ENCODE measurements at places on chromosomes 16 and 17.
A peak's percentile ranks its signal among the peaks of the same experiment; 100 is the strongest.

GRCh38 chr17:34998205-34998604, 17.9 kb downstream of the LIG3 start:
- H3K4me3 ChIP-seq, result no peak overlapping the region
- peaks cover 97% of the 10 kb centered on the region for H3K36me3 ChIP-seq
- H3K27me3 ChIP-seq, result no peaks in the 10 kb centered on the region
- H3K4me1 ChIP-seq, result peaks cover 5% of the 10 kb centered on the region

DNA sequence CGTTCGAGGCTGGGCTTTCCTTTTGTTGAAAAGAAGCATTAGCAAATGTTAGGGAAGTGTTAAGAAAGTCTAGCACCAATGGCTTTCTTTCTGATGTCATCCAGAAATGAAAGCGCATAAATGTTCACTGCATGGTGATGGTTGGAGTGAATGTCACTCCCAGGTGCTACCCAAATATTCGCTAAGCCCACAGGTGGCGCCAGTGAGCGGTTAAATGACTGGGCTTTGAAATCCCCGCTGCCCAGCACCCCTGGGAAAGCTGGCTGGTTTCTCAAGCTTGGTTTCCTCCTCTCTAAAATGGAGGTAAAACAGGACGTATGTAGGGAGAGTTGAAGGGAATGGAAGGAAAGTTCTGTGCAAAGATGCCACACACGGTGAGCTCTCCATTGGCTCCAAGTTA, 104.4 kb downstream of the IRX5 start:
- no peak overlapping the region for H3K4me3 ChIP-seq
- no peak overlapping the region for H3K27ac ChIP-seq
- no peak for DNase-seq
- H3K27me3 ChIP-seq, result peaks cover 4% of the 10 kb centered on the region
- H3K36me3 ChIP-seq, result no peaks in the 10 kb centered on the region
- no peaks in the 10 kb centered on the region for H3K4me1 ChIP-seq

DNA sequence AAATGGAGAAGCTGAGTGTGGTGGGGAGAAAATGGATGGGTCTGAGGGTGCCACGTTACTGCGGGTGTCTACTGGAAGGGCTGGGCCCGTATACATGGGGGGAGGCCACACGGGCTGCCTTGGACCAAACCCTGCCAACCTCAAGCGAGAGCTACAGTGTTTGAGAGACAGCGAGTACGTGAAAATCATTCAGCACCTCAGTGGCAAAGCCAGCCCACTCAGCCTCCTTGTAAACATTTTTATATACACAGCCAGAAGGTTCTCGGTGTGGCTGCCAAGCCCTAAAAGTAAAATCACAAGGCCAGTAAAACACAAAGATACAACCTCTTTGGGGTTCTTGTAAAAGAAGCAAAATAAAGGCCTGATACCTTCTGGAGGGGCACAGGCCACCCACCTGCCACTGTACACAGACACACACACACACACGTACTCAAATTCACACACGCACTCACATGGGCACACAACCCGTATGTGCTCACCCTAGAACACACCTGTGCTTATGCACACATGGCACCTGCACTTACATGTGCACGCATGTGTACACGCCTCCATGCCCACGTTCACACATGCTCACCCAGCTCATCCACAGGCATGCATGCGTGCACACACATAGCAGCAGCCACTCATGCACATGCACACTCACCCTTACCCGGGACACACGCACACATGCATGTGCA, 102.8 kb downstream of the GSG1L start:
- no peaks in the 10 kb centered on the region for H3K36me3 ChIP-seq
- H3K27ac ChIP-seq, result no peak overlapping the region
- DNase-seq, result no peak
- H3K4me1 ChIP-seq, result no peaks in the 10 kb centered on the region
- H3K4me3 ChIP-seq, result no peak overlapping the region

DNA sequence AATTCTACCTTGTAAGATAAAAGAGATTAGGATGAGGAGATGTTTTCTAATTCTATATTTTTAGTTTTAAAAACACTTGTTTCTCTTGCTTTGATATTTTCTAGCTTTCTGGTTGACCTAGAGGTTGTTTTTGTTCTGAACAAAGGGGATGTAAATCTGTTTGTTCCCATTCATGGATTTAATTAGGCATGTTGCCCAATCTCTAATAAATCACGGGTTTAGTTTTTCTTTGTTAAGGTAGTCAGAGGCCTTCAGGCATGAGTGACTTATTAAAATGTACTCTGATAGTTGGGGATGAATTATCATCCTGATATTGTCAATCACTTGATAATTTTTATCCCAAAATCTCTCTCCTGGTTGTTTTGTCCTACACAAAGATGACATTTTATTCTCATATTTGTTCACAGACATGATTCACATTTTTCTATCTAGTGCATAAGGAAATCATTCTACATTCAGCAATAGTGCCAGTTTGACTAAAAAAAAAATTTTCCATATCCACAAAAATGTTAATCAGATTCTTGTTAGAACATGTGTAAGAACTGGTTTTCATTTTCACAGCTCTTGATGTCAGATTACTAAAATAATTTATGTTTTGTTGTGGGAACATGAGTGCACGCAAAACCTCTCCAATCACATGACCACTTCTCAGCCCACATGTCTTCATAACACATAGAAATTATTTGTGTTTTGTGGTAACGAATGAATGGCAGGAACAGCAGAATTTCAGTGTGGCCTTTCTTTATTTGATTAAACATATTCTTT, 95.7 kb upstream of the AKTIP start:
- DNase-seq, result no peak
- H3K36me3 ChIP-seq, result peaks cover 6% of the 10 kb centered on the region
- H3K4me1 ChIP-seq, result no peaks in the 10 kb centered on the region
- no peak overlapping the region for H3K27ac ChIP-seq
- no peak overlapping the region for H3K4me3 ChIP-seq
- peaks cover 5% of the 10 kb centered on the region for H3K27me3 ChIP-seq

- H3K4me3 ChIP-seq, result no peak overlapping the region
- DNase-seq, result no peak
- H3K27me3 ChIP-seq, result no peaks in the 10 kb centered on the region
- peaks cover 14% of the 10 kb centered on the region for H3K4me1 ChIP-seq
Measured at GRCh38 chr16:23521037-23521743, 10.9 kb upstream of the GGA2 start.

- H3K36me3 ChIP-seq, result peaks cover 93% of the 10 kb centered on the region
- H3K27me3 ChIP-seq, result no peaks in the 10 kb centered on the region
- peak overlapping the region; percentile 76 for H3K27ac ChIP-seq
- no peak for DNase-seq
- peaks cover 51% of the 10 kb centered on the region for H3K4me1 ChIP-seq
- H3K4me3 ChIP-seq, result no peak overlapping the region
Measured at GRCh38 chr17:32458371-32458770, 14.1 kb downstream of the PSMD11 start.

- no peak overlapping the region for H3K4me3 ChIP-seq
- no peak overlapping the region for H3K27ac ChIP-seq
- no peaks in the 10 kb centered on the region for H3K36me3 ChIP-seq
- DNase-seq, result no peak
Measured at GRCh38 chr17:11244776-11245175, 3.8 kb downstream of the SHISA6 start.

DNA sequence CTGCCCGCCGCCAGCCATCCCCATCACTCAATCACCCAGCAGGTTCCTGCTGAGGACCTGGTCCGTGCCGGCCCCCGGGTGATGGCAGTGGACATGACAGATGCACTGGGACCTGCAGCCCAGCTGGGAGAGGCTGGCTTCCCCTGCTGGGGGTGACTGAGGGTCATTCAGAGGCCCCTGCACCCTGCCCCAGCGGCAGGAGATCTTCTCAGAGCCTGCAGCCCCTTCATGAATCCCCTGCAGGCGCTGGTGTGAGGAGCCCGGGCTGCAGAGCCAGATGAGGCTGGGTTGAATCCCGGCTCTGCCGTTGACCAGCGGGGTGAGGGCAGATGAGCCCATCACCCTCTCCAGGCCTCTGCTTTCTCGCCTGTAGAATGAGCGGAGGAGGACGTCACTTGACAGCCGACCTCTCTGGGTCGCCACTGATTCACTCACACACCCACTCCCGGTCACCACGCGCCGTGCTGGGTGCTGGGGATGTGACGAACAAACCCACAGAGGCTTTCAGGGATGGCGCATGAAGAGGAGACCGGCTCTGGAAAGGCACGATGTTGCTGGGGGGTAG, 95.2 kb upstream of the CIBAR2 start:
- no peaks in the 10 kb centered on the region for H3K4me1 ChIP-seq
- DNase-seq, result no peak
- peaks cover 2% of the 10 kb centered on the region for H3K27me3 ChIP-seq
- H3K36me3 ChIP-seq, result no peaks in the 10 kb centered on the region
- H3K4me3 ChIP-seq, result no peak overlapping the region

DNA sequence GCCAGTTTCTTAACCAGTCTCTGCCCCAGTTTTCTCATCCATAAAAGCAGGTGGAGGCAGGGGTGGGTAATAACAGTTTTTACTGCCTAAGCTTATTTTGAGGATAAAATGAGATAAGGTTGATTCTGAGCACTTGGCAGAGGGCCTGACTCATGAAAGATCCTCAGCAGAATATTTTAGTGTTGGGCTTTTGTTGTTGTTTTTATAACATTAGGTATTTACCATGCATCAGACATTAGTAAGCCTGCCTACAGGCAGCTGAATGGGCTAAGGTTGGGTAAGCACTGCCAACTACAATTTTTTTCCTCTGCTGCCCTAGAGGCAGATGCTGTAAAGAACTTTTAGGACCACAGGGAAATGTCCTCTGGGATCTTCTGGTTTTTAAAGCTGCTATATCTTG, 43.1 kb downstream of the SCNN1G start:
- no peak overlapping the region for H3K27ac ChIP-seq
- H3K36me3 ChIP-seq, result no peaks in the 10 kb centered on the region
- peaks cover 10% of the 10 kb centered on the region for H3K27me3 ChIP-seq
- no peak overlapping the region for H3K4me3 ChIP-seq

DNA sequence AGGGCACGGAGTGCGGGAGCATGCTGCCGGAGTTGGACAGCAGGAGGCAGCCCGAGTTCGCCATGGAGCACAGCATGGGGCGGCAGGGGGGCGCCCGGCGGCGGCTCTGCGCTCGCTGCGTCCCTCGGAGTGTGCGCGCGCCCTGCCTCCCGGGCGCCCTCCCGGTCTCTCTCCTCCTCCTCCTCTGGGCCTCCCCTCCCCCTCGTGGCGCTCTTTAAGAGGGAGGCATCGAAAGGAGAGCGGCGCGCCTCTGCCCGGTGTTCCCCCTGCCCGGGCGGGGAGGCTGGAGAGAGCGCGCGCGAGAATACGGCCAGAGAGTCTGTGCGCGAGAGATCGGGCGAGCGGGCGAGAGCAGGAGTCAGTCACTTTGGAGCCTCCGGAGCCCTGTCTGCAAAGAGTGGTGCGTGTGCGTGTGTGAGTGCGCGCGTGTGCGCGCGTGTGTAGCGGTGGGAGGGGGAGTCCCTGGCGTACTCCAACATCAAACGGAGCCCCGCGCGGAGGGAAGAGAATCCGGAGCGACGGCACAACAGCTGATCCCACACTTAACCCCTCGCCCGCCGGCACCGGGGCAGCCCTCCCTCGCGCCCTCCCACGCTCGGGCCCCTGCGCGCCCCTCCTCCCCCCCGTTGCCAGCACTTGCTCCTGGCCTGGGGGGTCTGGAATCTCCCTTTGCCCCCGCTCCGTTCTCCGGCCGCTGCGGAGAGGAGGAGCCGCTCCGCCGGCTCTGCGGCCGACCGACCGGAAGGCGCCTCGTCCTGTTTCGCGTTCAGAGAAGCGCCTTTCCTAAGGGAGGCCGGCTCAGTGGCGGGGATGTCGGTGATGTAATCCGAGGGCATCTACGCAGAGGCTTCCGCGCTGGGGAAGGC, 108.9 kb downstream of the ENGASE start:
- peaks cover 58% of the 10 kb centered on the region for H3K27me3 ChIP-seq
- H3K4me1 ChIP-seq, result peaks cover 6% of the 10 kb centered on the region
- no peaks in the 10 kb centered on the region for H3K36me3 ChIP-seq
- H3K27ac ChIP-seq, result no peak overlapping the region
- DNase-seq, result no peak
- peak overlapping the region; percentile 35 for H3K4me3 ChIP-seq

- no peak within 1 kb of the TSS for H3K4me3 ChIP-seq
- DNase-seq, result no peak
Measured at GRCh38 chr16:65121870-65122723, at the start of gene CDH11. Gene CDH11, minus strand, starts transcription at chr16:65122063. Its CDS starts 117,194 bp downstream, at chr16:65004869.

- H3K27me3 ChIP-seq, result no peaks in the 10 kb centered on the region
- no peaks in the 10 kb centered on the region for H3K36me3 ChIP-seq
- no peaks in the 10 kb centered on the region for H3K4me1 ChIP-seq
- no peak for DNase-seq
Measured at GRCh38 chr17:77266891-77267341, 126.1 kb downstream of the SEC14L1 start.

DNA sequence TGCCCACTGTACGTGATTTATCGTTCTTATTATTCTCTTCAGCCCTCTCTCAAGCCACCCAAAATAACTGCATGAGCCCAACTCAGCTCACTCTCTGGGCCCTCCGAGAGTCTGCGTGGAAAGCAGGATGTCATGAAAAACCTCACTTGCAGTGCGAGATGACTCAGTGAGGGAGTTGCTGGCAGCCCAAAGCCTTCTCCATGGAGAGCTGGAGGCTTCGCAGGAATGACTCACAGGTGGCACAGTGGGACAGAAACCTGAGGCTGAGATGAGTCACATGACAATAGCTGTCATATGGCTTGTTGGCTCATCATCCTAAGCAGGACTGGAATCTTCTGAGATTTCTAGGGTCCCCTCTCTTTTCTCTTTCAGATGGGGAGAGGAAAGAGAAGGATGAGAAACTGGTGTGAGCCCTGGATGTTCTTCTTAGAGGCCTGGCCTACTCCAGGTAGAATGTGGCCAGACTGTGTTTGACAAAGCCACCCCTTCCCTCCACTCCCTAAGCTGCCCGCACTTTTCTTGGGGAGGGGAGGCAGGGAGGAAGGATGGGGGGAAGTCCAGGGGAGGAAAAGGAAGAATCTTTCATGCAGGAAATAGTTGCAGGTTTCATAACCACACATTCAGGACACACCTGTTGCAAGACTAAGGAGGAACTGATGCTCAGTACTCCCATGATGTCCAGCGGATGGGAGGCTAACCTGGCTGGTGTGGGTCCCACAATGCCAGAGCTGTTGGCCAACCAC, 160.6 kb upstream of the RPL38 start:
- peaks cover 23% of the 10 kb centered on the region for H3K27me3 ChIP-seq
- peak; percentile 38 for DNase-seq
- H3K4me1 ChIP-seq, result peaks cover 8% of the 10 kb centered on the region
- H3K4me3 ChIP-seq, result no peak overlapping the region
- no peak overlapping the region for H3K27ac ChIP-seq

DNA sequence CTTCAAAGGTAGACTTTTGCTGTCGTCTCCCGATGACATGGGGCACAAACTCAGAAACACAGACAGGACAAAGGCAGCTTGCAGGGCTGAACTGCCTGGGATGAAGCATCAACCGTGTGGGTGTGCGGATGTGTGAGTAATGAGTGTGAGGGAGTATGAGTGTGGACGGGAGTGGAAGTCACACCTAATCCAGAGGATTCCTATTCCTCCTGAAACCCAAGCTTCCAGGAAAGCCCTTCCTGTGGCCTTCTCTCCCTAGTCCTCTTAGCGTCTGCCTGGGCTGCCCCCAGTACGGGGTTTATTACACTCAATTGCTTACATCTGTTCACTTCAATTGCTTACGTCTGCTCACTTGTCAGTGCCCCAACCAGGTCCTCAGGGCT, 2.3 kb upstream of the IL4R start:
- H3K36me3 ChIP-seq, result peaks cover 28% of the 10 kb centered on the region
- H3K4me1 ChIP-seq, result peaks cover 42% of the 10 kb centered on the region
- peak; percentile 28 for DNase-seq
